ENCODE measurements at places on chromosomes 5 and 9.

DNA sequence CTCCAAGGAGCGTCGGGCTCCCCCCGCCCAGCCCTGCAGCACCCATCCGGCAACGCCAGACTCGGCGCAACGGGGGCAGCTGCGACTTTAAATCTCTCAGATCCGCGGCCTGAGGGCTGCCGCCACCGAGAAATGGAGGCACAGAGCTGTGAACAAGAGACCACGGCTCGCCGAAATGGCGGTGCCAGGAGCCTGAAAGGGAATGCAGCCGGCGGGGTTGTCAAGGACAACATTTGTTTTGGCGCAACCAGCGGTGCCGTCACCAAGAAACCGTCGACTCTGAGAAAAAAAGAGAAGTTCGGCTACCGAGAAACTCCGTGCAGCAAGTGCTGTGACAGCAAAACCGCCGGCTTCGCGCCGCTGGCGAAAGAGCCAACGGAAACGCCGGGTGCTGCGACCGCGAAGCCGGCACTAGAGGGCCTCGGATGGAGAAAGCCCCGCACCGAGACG is 2.1 kb upstream of the ANXA2R start:
- DNase-seq: no peak

GRCh38 chr9:129493002-129493705 is 127.7 kb downstream of the C9orf50 start:
- no peak for DNase-seq

DNA sequence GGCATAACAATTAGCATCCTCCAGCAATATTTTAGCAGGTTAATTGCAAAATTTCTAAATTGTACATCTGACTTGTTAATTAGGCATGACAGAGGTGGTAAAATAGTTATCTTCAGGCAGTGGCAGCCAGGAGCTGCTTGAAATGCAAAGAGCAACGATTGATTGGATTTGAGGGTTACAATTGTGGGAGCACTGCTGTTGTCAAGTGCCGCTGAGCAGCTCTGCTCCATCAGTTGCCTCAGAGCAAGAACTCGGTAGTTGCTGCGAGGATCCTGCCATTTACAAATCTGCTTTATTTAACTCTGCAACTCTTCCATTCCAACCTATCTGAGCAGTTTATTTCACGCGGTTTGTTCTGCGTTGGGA is 12.6 kb downstream of the PBX3 start:
- DNase-seq: no peak

- DNase-seq: no peak
Measured at GRCh38 chr9:7439355-7439995, 360.1 kb downstream of the DMAC1 start.

GRCh38 chr5:113337515-113338415 is 97.0 kb downstream of the TSSK1B start:
- DNase-seq: no peak

GRCh38 chr5:170484847-170485615 is 18.8 kb upstream of the KCNIP1 start:
- DNase-seq: no peak

- no peak for DNase-seq
Measured at GRCh38 chr9:19140259-19140658, 13.0 kb upstream of the PLIN2 start.

- no peak for DNase-seq
Measured at GRCh38 chr5:118553662-118554061, 434.7 kb downstream of the DTWD2 start.

GRCh38 chr5:36787365-36788093 is 89.0 kb upstream of the NIPBL start:
- DNase-seq: no peak

GRCh38 chr9:5799314-5799713 is 33.6 kb downstream of the ERMP1 start:
- no peak for DNase-seq

DNA sequence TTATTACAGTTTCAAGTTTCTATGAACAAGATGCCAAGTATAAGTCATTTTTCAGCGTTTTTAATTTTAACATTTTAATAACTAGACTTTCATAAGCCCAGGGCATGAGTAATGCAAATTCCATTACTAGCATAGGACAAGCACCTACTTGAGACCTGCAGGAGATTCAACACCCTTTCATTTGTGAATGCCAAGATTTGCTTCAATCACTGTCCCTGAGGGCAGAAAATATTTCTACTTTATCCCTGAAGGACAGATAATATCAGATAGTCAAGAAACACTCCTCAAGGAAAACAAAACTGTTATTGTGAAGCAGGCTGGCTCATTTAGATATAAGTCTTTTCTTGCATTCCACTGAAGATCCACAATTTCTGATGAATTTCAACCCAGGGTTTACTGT is 27.7 kb upstream of the ZNF622 start:
- DNase-seq: no peak

DNA sequence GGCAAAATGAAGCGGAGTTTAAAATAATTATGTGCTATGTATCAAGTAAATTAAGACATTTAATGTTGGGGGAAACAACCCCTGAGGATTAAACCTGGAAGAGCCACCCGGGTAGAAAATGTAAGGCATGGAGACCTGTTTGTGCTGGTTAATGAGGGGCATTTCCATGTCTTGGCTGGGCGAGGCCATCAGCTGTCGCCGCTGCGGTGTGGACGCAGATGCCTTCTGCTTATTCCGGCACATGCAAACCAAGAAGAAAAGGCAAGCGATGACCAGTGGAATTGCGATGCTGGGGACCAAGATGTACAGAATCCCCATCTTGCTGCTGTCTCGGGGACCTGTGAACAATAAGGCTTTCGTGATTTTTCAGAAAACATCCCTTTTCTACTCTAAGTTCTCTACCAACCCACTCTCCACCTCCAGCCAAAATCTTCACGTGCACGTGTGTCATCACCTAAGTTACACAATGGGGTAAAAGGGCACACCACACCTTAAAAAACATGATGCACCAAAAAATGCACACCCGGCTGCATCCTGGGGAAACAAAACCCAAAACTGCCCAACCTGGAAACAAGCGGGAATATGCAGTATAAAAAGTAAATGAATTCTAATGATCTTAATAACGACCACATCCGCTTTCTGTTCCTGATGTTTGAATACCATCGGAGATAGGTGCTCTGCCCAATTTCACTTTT is 223.5 kb downstream of the ROR2 start:
- no peak for DNase-seq

- DNase-seq: no peak
Measured at GRCh38 chr5:95393279-95393678, 2.1 kb downstream of the FAM81B start.

DNA sequence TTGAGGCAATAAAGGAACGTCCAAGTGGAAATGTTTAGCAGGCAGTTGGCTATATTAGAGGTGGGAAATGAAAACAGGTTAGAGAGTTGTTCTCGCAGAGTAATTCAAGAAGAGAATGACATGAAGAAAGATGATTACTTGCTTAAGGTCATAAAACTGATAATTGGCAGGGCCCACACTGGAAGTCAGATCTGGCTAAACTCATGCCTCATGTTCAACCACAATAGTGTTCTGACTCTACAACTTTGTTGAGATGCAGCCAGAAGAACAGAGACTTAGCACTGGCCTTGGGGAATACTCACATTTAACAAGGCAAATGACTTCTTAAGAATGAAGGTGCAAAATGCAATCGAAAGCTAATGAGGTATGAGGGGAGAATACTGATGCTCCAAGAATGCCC is 27.2 kb upstream of the TNFSF8 start:
- no peak for DNase-seq

- no peak for DNase-seq
Measured at GRCh38 chr5:157390551-157391297, 69.3 kb upstream of the NIPAL4 start.

DNA sequence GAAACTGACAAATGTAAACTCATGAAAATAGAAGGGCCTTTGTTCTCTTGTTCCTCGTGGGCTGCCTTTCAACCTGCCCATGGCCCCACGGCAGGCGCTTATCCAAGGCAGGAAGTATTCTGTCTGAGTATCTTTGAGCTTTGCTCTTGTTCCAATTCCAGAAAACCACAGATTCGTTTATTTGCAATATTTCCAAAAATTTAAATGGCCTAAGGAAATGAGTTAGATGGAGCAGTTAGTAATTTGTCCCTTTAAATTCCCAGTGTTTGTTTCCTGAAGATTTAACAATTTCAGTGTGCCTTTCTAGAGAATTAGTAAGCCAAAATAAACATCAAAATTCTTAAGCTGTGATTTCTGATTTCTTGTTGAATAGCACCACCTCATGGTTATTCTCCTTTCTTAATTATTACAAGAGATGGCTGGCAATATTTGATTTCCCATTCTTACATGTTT is 299.4 kb upstream of the RASA1 start:
- DNase-seq: no peak

Data from GM12891 (cell line).